ENCODE measurements at places on chromosomes 11 and 22.

GRCh38 chr11:304915-305843 lies 2.4 kb upstream of the IFITM2 start:
- DNase-seq, result peak; percentile 51

DNA sequence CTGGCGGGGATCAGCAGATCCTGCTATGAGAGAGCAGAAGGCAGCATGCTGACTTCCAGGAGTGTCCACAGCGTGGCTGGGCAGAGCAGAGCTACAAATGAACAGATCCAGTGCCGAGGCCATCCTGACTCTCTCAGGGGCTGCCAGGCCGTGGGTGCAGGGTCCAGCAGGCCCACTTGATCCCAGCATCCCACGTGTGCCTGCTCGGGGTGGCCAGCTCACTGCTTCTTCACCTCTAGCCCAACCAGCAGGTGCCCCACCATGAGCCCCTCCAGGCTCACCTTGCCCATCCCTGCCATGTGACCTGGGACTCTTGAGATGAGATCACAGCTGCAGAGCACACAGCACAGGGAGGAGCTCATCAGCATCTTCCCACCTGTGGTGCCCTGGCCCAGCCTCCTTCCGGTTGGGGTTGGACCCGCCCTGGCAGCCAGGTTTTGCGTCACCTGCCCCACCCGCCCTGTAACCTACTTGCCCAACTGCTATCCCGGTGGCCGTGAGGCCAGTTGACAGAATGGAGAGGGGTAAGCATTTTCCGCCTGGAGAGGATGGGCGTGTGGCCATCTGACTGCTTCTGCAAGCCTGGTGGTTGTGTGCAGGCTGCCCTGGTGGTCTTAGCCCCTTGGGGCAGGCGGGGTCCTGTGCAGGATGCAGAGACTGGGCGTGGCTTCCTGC lies 11.0 kb downstream of the TANGO2 start:
- no peak for DNase-seq

GRCh38 chr11:113401718-113402117 lies 14.1 kb downstream of the ANKK1 start:
- no peak for DNase-seq

- peak; percentile 46 for DNase-seq
Measured at GRCh38 chr11:13304655-13305335, 27.2 kb downstream of the BMAL1 start.

DNA sequence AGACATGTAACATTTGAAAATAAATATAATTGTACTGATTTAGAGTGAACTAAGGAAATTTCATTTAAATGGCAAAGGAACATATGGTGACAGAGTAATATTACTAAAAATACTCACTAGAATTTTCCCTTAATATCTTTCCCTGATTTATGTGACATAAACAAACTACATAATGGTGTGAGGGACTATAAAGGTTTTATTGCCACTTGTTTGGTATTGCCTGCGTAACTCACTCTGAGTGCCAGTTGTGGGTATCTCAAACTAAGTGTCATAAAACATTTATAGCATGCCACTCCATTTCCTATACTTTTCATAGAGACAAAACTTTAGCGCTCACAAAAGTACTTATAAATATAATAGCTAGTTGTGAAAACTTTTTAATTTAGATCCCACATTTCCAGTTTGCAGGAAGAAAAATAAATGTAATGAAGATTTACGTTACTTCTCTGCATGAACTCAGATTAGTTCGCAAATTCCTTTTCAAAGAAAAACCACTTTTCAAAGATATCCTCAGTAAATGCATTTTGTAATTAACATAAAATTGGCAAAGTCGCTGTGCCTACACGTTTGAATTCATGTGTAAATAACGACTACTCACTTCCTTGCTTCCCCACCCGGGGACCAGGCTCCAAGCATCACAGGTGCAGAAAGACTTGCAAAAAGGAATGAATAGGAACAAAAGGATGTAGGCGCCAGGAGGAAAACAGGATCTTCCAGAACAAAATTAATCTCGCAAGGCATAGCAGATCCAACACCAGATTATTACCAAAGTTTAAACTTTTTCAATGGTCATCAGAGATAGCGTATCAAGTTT lies 1.6 kb upstream of the QSER1 start:
- no peak for DNase-seq

DNA sequence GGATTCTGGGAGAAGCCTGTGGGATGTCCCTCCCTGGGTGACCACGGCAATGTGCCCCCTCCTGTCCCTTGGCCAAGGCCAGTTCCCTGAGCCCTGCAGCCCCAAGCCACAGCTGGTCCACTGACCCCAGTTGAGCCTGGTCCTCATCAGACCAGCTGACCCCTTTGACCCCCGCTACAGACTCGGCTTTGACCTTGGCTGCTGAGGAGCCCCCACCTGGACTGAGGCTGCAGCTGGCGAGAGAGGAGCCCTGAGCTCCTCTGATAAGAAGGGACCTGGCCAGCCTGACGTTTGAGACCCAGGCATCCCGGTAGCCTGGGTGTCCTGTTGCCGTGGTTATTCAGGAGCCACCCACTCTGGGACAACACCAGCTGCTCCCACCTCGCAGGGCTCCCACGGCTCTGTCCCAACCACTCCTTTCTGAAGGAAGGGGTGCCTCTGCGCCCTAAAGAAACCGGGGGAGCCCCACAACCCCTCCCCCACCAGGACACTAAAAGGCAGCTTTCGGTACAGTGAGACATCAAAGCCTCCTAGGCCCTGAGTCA lies 3.0 kb downstream of the ASCL2 start:
- DNase-seq, result no peak

- DNase-seq, result no peak
Measured at GRCh38 chr11:117884994-117885393, 8.5 kb upstream of the FXYD6 start.

- DNase-seq, result peak; percentile 90
Measured at GRCh38 chr11:3905080-3905953, 49.9 kb downstream of the STIM1 start.

- no peak for DNase-seq
Measured at GRCh38 chr11:126277780-126278179, 5.1 kb upstream of the TIRAP start.

GRCh38 chr11:93579187-93579751 lies 36.1 kb upstream of the SMCO4 start:
- DNase-seq, result no peak

DNA sequence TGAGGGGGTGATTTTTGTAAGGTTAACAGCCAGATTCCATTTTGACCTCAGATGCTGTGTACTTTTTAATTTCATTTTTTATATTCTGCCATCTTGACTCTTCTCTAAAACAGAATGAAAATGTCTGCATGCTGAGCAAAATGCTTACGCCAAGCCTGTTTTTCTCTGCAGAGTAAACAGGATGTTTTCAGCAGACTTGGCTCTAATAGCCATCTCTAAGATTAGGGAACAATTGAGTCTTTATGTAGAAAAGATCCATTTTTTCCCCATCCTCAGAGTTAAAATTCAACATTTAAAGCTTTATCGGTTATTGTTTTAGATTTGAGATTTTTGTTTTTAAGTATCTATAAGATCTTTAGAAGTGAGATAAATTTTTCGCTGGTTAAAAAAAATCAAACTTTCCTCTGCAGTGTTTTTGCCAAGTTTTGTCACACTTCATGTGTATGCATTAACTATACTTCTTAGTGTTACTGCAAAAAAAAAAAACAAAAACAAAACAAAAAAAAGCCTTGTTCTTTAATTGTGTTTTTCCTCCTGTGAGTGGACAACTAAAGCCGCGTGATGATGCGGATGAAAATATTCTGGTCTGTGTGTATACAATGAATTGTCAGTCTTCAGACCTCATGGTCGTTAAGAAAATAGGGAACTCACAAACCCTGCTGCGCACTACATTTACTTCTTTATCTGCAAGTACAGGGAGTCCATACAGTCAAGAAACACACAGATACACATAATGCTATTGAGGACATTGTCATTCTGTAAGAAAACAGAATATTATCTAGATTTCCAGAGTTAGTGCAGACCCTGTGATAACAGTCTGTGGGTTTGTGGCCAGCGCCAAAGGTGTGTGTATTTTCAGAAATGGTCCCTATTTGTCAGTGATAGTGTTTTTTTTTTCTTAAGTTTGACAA lies 17.5 kb upstream of the ADSL start:
- peak; percentile 55 for DNase-seq

GRCh38 chr11:47881145-47881544 lies 33.0 kb upstream of the NUP160 start:
- DNase-seq, result no peak

- DNase-seq, result no peak
Measured at GRCh38 chr11:47551086-47551485, 1.8 kb downstream of the CELF1 start.

- no peak for DNase-seq
Measured at GRCh38 chr11:90788961-90789360, 566.1 kb upstream of the CHORDC1 start.

DNA sequence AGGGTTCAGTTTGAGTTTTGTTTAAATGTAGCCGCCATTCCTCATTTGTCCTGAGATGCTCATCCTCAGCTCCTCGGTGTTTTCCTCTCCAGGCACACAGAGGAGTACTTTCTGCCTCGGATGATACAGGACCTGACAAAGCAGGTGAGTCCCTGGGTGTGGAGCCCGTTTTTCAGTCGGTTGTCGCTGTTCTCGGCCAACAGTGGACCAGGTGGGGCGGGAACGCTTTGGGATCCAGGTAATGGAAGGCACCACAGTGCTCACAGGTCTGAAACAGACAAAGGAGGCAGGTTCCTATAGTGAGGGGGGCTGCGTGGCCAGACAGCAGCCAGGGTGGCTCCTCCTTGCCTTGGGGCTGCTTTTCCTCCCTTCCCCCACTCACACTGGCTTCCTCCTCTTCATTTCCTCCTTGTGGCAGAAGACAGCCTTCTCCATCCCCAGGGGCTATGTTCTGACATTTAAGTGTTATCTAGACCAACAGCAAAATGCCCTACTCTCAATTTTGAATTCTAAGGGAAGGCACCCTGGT lies 19.4 kb downstream of the NADSYN1 start:
- peak; percentile 27 for DNase-seq

GRCh38 chr22:43490311-43490710 lies 78.5 kb downstream of the MPPED1 start:
- DNase-seq, result no peak

- DNase-seq, result no peak
Measured at GRCh38 chr22:37226087-37226486, 13.8 kb upstream of the SSTR3 start.

DNA sequence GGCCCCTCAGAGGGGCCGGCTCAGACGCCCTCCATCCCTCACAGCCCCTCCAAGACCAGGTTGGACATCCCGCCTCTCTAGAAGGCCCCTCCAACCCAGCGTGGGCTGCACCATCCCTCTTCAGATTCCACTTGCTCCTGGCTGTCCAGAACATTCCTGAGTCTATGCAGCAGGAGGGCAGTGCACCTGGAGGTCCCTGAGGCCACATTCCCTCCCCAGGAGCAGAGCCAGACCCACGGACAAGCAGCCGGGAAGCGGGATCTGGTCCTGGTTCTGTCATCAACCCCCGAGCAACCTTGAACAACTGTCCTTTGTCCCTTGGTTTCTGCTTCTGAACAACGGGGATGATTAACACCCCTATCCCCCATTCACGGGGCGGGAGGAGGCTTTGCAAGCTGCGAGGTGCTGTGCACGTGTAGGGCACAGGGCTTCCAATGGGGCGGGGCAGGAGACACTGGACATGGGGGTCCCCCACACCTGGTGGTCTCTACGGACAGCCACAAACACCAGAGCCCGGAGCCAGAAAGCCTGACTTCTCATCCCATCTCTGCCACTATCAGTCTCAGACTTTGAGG lies 13.2 kb upstream of the PDGFB start:
- DNase-seq, result no peak

GRCh38 chr11:11252403-11252802 lies 100.6 kb downstream of the CSNK2A3 start:
- DNase-seq, result no peak

- DNase-seq, result no peak
Measured at GRCh38 chr11:124801014-124801413, 808 bp upstream of the MSANTD2 start.

Measured in HL-60 (cell line).